Forelimb muscle (tissue), 1 donor: ENCODE measurements at places on chromosomes 11 and 22.

DNA sequence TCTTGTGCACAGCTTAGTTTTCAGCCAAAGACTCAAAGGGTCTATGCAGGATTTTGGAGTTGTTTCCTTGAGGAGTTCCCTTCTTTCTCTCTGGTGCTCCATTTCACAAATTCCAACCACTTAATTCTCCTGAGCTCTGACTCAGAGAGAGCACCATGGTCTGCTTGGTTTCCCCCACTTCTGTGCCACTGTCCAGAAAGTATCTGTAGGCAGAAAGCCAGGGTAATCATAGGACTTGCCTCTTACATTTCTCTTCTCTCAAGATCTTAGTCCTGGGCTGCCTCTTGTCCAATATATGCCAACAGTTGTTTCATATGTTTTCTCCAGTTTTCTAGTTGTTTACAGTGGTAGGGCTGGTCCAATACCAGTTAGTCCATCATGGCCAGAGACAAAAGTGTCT is 6.4 kb upstream of the MRGPRD start:
- no peak for DNase-seq

GRCh38 chr11:35765211-35765610 is 102.6 kb downstream of the TRIM44 start:
- DNase-seq: no peak

GRCh38 chr11:75563978-75564552 is 2.0 kb downstream of the SERPINH1 start:
- no peak for DNase-seq

GRCh38 chr11:24373516-24373915 is 123.3 kb upstream of the LUZP2 start:
- no peak for DNase-seq

GRCh38 chr11:36014898-36015665 is 71.2 kb downstream of the LDLRAD3 start:
- no peak for DNase-seq

GRCh38 chr22:35873426-35873825 is 155.2 kb downstream of the RBFOX2 start:
- no peak for DNase-seq

DNA sequence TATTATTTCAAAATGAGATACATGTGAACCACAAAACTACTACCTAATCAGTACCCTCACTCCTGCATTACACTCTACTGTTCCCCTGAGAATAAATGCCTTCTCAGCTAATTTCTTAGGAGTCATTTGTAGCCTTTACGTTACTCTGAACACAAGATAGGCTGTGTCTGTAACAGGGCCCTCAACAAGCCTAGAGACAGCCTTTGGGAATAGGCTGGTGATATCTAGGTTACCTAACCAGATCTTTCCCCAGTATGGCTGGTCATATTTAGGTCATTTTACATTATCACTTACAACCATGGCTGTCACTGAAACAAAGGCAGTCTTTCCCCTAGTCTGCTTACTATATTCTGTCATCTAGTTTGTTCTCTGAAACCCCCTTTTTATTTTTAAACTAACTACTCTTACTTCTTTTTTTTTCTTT is 14.2 kb downstream of the ATM start:
- no peak for DNase-seq

DNA sequence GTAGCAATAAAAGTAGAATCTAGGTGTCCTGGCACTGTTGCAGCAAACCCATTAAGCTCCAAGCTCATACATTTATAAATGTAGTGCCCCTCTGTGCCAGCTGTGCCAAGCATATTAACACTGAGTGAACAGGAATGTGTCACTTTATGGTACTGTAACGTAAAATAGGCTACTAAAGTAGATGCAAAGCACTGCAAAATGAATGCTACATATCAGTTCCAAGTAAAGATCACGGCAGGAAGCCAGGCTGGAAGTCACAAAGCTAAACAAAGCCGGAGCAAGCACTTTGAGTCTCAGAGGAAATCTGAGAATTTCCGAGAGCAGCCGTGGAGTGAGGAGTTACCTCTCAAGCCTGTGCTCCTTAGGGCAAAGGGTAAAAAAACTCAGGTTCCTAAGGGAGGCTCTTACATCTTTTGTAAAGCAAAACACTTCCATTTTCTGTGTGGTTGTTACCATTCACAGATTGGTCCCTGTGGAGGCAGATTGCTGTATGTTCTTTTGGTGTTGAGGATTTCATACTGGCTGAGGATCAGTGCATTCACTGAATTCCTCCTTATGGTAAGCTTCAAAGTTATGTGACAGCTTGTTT is 85.7 kb downstream of the WNT11 start:
- no peak for DNase-seq

- peak; percentile 26 for DNase-seq
These were observed 79.1 kb upstream of the LMO2 start for GRCh38 chr11:33970984-33971466.

DNA sequence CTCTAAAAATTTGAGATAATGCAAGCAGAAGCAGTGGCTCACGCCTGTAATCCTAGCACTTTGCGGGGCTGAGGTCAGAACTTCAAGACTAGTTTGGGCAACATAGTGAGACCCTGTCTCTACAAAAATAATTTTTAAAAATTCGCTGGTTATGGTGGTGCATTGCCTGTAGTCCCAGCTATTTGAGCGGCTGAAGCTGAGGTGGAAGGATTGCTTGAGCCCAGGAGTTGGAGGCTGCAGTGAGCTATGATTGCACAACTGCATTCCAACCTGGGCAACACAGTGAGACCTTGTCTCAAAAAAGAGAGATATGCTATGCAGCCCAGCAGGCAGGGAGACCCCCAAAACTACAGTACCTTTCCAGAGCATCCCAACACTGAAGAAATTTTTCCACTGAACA is 2.3 kb downstream of the CTSC start:
- no peak for DNase-seq
